ENCODE measurements at places on chromosomes 11 and 22. TPM values are rescaled to one million over a fixed set of nuclear protein-coding genes. Genes with fewer than 3 reads are reported as not detected.

YPEL1 gene
- 0.39 TPM for total RNA-seq

CEP57 gene
- total RNA-seq, result 26.7 TPM

DNA sequence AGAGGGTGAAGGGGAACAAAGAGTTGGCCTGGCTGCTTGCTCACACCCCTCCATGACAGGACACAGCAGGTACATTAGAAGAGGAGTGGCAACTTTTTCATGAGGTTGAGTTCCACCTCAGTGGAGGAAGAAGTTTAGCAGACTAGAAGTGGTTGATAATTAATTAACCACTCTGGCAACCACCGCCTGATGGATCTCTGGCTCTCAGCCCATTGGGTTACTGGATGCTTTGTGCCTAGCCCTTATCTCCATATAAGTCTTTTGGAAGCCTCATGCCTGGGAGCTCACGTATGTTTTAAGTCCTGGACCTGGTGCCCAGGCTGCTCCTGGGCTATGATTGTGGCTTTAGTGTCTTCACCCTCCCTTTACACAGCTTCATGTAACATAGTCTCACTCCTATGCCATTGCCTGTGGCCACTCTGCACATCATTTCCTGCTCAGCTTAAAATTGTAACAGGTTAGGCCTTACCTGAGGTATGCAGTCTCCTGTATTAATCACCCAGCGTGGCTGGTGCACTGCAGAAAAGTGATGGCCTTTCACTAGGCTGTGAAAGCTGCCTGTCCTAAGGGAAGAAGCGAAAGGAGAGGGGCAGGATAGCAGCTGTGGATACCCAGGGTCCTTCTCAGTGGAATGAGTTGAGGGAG, 72.7 kb upstream of the CRTAM start:
- H3K27ac ChIP-seq, result no peak overlapping the region
- H3K4me1 ChIP-seq, result peaks cover 12% of the 10 kb centered on the region
- peaks cover 3% of the 10 kb centered on the region for H3K27me3 ChIP-seq
- H3K36me3 ChIP-seq, result peaks cover 17% of the 10 kb centered on the region
- DNase-seq, result no peak

- DNase-seq, result no peak
- H3K36me3 ChIP-seq, result no peaks in the 10 kb centered on the region
- H3K27me3 ChIP-seq, result peaks cover 28% of the 10 kb centered on the region
- no peak overlapping the region for H3K4me3 ChIP-seq
- peaks cover 10% of the 10 kb centered on the region for H3K4me1 ChIP-seq
Observed at GRCh38 chr11:127106938-127107337, 106.4 kb upstream of the KIRREL3 start.

SHANK3 gene
- 0.66 TPM for total RNA-seq

- H3K27ac ChIP-seq, result no peak overlapping the region
- peaks cover 9% of the 10 kb centered on the region for H3K27me3 ChIP-seq
- no peak overlapping the region for H3K4me3 ChIP-seq
Observed at GRCh38 chr11:11313426-11313825, 39.6 kb downstream of the CSNK2A3 start.

DNA sequence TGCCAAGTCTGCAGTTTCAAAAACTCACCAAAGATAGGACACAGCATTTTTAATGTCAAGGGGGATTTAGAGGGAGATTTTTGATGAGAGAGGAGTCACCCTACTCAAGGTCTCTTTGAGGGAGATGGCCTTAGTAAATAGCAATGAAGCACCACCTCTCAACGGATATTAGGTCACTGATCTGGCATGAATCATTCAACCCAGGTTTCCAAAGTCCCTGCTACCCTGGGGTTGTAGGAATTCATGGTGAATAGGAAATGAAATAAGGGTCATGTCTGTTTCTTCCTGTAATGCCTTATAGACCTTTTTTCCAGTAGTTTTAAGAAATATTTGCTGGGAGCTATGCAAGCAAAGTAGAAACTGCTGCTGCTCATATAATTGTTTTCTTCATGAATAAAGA, 2154.9 kb downstream of the LRRC4C start:
- H3K27ac ChIP-seq, result no peak overlapping the region
- no peak overlapping the region for H3K4me3 ChIP-seq
- H3K27me3 ChIP-seq, result no peaks in the 10 kb centered on the region
- no peaks in the 10 kb centered on the region for H3K36me3 ChIP-seq
- no peak for DNase-seq

DNA sequence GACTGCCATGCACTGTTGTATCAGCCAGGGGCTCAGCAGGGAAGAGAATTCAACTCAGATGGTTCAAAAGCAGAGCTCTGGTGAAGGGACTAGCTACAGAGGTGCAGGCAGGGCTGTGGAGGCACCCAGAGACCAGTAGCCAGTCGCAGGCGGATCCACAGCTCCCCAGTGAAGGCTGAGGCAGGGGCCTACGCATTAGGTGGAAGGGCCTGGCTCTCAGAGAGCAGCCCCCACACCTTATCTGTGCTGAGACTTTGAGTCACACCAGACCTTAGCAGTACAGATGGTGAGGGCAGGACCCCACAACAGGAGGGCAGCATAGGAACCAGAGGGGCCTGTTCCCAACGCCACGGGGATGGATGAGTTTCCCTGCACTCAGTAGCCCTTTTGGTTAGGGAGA, 189.6 kb downstream of the DSCAML1 start:
- peaks cover 52% of the 10 kb centered on the region for H3K27me3 ChIP-seq
- no peaks in the 10 kb centered on the region for H3K36me3 ChIP-seq
- H3K4me1 ChIP-seq, result peaks cover 6% of the 10 kb centered on the region
- no peak overlapping the region for H3K27ac ChIP-seq

PATL1 gene
- total RNA-seq, result 35.9 TPM

- peaks cover 100% of the 10 kb centered on the region for H3K4me1 ChIP-seq
- H3K27ac ChIP-seq, result peak overlapping the region; percentile 98
- peak overlapping the region; percentile 54 for H3K4me3 ChIP-seq
- peaks cover 59% of the 10 kb centered on the region for H3K36me3 ChIP-seq
Observed at GRCh38 chr11:11988681-11989261, 19.7 kb downstream of the DKK3 start.

DNA sequence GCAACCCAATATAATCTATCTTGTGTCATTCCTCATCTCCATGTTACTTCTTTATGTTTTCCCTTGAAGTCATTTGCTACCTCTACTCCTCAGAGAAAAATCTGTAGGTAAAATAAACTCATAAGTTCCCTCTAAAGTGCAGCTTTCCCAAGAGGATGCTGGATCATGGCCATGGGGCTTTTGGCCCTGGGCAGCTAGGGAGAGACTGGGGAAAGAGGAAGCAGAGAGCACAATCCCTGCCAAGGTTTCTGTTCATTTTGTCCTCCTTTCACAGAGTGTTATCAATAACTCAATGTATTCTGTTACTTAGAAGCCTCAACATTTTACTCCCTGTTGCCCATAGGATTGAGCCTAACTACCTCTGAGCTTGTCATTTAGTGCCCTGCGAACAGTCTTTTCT, 9.0 kb downstream of the RNF121 start:
- H3K36me3 ChIP-seq, result 0 out of 2 replicates have a peak, but pooled peaks cover 4% of the 10 kb centered on the region
- no peak for DNase-seq
- no peaks in the 10 kb centered on the region for H3K27me3 ChIP-seq
- H3K4me3 ChIP-seq, result no peak overlapping the region

DNA sequence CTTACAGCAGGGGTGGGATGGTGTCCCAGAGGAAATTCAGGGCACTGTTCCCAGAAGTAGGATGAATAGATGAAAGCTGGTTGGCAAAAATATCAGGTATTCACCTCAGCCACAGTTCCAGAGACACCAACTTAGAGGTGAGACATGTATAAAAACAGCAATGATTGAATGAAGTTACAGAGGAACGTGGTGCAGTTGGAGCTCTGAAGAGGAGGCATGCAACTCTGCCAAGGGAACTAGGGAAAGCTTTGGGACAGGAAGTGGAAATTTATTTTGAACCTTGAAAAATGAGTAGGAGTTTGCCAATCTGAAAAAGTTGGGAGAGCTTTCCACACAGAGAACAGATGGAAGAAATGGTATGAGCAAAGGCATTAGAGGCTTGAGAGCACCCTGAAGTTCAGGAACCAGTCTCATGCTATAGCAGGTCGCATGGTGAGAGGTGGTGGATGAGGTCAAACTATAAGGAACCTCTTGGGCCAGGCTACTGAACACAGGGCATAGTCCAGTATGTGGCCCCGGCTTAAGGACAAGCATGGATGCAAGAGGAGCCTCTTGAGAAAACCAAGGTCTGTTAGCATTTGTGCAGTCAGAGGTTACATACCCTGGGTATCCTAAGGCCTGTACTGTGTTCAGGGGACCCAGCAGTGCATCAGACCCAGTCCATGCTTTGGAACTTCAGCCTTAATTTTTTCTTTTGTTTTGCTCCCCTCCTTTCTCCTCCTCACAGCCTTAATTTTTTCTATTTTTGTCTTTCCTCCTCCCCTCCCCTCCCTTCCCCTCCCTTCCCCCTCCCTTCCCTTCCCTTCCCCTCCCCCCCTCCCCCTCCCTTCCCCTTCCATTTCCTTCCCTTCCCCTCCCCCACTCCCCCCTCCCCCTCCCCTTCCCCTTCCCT, 17.5 kb downstream of the PLEKHB1 start:
- no peaks in the 10 kb centered on the region for H3K36me3 ChIP-seq
- H3K27me3 ChIP-seq, result no peaks in the 10 kb centered on the region
- H3K4me1 ChIP-seq, result peaks cover 29% of the 10 kb centered on the region
- DNase-seq, result no peak

PTPRJ gene
- total RNA-seq, result 19.6 TPM

SEPTIN3 gene
- total RNA-seq, result not detected

CYP2D6 gene
- 0.14 TPM for total RNA-seq

GRCh38 chr22:29083933-29084591, 11.2 kb downstream of the KREMEN1 start:
- peak overlapping the region; percentile 20 for H3K27ac ChIP-seq
- H3K4me3 ChIP-seq, result no peak overlapping the region
- H3K27me3 ChIP-seq, result peaks cover 25% of the 10 kb centered on the region
- no peaks in the 10 kb centered on the region for H3K36me3 ChIP-seq
- peaks cover 16% of the 10 kb centered on the region for H3K4me1 ChIP-seq

- H3K4me1 ChIP-seq, result peaks cover 75% of the 10 kb centered on the region
Observed at GRCh38 chr11:102115557-102115956, 5.3 kb downstream of the YAP1 start.

ARHGAP8 gene
- total RNA-seq, result not detected

GRCh38 chr11:107676336-107677057, 35.4 kb downstream of the SLN start:
- no peak for DNase-seq
- no peak overlapping the region for H3K27ac ChIP-seq
- no peaks in the 10 kb centered on the region for H3K4me1 ChIP-seq
- H3K36me3 ChIP-seq, result no peaks in the 10 kb centered on the region

- no peak overlapping the region for H3K27ac ChIP-seq
- no peaks in the 10 kb centered on the region for H3K36me3 ChIP-seq
- H3K4me3 ChIP-seq, result no peak overlapping the region
- DNase-seq, result no peak
Observed at GRCh38 chr11:112485280-112485679, 224.6 kb upstream of the PLET1 start.

- no peak for DNase-seq
- peak overlapping the region; percentile 54 for H3K27ac ChIP-seq
- peaks cover 5% of the 10 kb centered on the region for H3K27me3 ChIP-seq
- H3K4me1 ChIP-seq, result peaks cover 57% of the 10 kb centered on the region
- peaks cover 20% of the 10 kb centered on the region for H3K36me3 ChIP-seq
- H3K4me3 ChIP-seq, result peak overlapping the region; percentile 91
Observed at GRCh38 chr22:39530692-39531331, 1.7 kb downstream of the RPS19BP1 start.

DNA sequence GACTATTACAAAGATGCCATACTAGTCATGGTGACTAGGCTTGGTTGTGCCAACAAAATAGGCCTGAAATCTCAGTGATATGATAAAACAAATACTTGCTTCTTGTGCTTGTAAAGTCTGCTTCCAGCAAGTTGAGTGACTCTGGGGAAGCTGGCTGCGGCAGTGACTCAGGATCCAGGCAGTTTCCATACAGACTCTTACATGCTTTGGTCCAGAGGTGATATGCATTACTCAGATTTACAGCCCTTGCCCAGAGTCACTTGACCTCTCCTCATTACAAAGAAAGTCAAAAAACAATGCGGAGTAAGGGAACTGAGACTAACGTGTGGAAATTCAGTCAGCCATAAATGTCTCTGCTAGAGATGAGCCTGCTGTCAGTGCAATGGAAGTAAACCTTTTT, 387.5 kb downstream of the KCNA4 start:
- H3K4me1 ChIP-seq, result no peaks in the 10 kb centered on the region
- peak; percentile 0 for DNase-seq
- no peaks in the 10 kb centered on the region for H3K27me3 ChIP-seq
